ENCODE measurements at places on chromosomes 4 and X.

DNA sequence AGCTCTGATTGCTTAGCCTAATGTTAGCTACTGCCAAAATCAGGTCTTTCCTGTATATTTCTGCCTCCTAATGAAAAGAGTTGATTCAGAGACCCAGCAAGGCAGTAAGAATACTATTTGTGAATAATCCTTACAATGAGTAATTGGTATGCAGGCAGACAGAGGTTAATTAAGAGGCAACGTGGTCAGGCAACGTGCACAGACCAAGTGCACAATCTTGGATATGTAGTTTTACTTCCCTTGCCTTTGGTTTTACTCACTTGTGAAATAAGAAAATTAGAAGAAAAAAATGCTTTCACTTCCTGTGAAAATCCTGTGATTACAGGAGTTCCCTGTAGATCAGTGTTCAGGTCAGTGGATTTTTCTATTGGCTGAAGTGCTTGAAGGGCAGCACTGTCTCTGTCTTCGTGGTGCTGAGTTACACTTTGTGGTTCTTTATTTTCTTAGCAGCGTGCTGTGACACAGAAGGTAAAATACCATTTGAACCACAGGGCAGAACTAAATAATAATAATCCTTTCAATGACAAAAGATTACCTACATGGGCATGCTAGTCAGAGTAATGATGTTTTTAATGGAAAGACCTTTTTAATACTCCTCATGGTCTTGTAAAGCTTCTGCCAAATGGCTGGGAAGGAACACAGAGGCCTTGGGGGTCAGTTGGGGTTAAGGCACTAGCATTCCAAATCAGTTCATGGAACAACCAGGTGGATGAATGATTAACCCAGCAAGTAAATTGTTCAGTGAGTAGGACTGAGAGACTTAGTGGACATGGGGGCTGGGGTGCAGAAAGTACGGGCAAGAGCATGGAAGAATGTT lies 430.9 kb downstream of the MAPK10 start:
- DNase-seq = no peak

GRCh38 chr4:78770091-78770642 lies 6.0 kb upstream of the BMP2K start:
- DNase-seq = no peak

DNA sequence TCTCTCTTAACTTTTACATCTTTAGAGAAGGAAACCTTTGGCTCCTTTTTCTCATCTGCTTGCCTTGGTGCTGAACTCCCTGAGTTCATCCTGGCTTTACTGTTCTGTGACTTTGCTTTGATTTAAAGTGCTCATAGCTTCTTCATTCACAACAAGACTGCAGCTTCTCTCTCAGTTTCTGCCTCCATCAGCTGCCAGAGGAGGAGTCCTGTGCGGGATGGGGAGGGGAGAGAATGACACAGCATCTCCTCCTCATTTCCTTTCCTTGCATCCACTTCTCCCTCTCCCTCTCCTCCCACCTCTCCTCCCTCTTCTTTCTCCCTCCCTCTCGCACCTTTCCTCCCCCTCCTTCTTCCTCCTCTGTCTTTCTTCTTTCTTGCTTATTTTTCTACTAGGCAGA lies 42.0 kb downstream of the CBLL2 start:
- DNase-seq = no peak

GRCh38 chr4:157185363-157185762 lies 35.2 kb upstream of the GRIA2 start:
- no peak for DNase-seq

GRCh38 chrX:74514384-74514783 lies 93.1 kb downstream of the SLC16A2 start:
- no peak for DNase-seq

- no peak for DNase-seq
Observed at GRCh38 chrX:139831675-139832456, 101.0 kb downstream of the ATP11C start.

- no peak for DNase-seq
Observed at GRCh38 chrX:108310506-108310905, 127.7 kb downstream of the COL4A6 start.

DNA sequence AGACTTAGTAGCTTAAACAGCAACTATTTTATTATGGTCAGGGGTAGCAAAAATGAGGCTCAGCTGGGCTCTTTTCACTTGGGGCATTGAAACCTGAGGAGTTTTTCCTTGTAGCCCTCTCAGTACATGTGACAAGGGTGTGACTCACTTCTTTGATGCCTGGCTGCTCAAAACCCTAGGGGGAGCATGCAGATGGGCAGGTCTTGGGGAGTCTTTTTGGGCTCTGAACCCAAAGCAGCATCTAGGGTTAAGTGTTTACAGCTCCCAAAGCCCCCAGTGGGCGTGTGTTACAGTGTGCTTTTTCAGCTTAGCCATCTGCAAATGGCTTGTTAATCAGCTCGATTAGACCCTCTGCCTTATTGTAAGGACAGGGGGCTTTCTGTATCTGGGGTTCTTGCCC lies 1752.7 kb downstream of the PCDH7 start:
- DNase-seq = no peak

- DNase-seq = peak; percentile 78
Observed at GRCh38 chr4:140359562-140360427, 13.7 kb upstream of the SCOC start.

- DNase-seq = no peak
Observed at GRCh38 chr4:32485956-32486355, 1765.8 kb downstream of the PCDH7 start.

- no peak for DNase-seq
Observed at GRCh38 chr4:129455482-129455881, 359.5 kb downstream of the C4orf33 start.

DNA sequence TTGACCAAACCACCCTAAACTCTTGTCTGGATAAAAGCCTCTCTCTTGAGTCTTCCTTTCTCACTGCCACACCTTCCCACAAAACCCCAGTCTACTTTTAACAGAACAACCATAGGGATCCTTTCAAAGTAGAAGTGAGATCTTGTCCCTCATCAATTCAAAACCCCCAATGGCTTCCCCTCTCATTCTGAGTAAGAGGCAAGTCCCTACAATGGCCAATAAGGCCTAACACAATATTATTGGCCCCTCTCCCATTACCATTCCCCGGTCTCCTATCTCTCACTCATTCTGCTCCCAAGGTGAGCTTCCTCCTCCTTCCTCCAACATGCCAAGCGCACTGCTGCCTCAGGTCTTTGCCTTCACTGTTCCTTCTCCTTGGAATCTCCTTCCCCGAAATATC lies 57.1 kb downstream of the REELD1 start:
- no peak for DNase-seq

- DNase-seq = no peak
Observed at GRCh38 chrX:129496625-129497024, 26.7 kb downstream of the SMARCA1 start.

- no peak for DNase-seq
Observed at GRCh38 chrX:35351212-35351611, 408.6 kb downstream of the FAM47B start.

- no peak for DNase-seq
Observed at GRCh38 chr4:155400893-155401292, 24.1 kb upstream of the MAP9 start.

- no peak for DNase-seq
Observed at GRCh38 chr4:74365761-74366160, 816 bp downstream of the EREG start.

DNA sequence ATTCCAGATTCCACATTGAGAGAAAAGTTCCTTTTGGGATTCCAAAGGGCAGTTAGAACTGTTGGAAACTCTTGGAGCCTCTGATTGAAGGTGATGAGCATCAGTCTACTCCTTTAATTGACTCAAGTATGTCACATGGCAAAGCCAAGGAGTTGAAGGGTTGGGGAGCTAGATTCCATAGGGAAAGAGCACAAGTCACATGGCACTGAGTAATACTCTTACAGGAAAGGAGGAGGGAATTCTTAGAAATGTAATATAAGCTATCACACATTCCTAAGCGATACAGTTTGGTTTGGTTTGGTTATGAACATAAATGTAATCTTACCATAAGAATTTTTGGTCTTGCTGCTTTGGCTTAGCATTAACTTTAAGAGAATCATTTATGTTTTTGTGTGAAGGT lies 15.7 kb downstream of the SPCS3 start:
- no peak for DNase-seq

GRCh38 chr4:40630335-40631021 lies 814 bp upstream of the RBM47 start:
- DNase-seq = peak; percentile 2

Data from CD4-positive, alpha-beta T cell treated with Interleukin-12 subunit alpha and Interleukin-12 subunit beta, for 1 hour (primary cell).